Islet precursor cell (in vitro differentiated cells): ENCODE measurements at places on chromosomes 12 and 14.

- no peak for DNase-seq
Observed at GRCh38 chr12:79537675-79538074, 153.1 kb downstream of the PAWR start.

DNA sequence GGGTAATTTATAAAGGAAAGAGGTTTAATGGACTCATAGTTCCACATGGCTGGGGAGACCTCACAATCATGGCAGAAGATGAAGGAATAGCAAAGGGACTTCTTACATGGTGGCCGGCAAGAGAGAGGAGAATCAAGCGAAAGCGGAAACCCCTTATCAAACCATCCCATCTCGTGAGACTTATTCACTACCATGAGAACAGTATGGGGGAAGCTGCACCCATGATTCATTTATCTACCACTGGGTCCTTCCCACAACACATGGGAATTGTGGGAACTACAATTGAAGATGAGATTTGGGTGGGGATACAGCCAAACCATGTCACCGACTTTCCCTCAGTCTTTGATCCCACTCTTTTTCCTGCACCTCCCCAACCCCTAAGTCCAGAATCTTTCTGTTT lies 12.6 kb upstream of the CTDSP2 start:
- DNase-seq = no peak

DNA sequence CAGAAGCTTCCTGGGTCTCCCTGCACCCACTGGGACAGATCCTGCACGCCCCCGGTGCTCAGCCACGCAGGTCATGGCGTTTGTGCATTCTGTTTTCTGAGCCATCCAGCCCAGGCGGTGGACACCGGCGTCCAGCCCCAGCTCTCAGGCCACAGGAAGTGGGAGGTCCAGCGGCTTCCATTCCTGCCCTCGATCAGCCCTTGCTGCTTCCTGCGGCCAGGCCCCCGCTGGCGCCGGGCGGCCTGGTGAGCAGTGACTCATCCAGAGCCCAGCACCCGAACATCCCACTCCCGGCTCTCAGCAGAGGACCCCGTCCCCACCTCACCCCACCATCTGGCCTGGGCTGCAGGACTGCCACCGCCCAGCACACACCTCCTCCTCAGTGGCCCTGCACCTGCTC lies 18.0 kb upstream of the NUDT14 start:
- DNase-seq = no peak

- no peak for DNase-seq
Observed at GRCh38 chr12:132547205-132547740, 57.3 kb downstream of the FBRSL1 start.

DNA sequence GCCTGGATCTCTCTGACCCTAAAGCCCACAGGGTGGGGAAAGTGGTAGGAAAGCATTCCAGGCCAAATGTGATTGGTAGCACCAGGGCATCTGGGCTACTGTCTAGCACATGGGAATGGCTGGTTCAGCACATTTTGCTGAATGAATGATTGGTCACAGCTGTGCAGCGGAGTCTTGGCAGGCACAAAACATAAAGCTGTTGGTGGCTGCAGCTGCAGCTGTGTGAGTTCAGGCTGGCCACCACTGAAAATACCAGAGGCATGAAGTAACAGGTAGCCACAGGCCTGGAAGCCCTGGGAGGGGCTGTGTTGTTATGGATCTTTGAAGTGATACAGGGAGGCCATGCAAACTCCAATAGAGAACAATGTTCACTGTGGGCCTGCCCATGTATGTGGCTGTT lies 72.7 kb downstream of the MYRFL start:
- peak; percentile 99 for DNase-seq

DNA sequence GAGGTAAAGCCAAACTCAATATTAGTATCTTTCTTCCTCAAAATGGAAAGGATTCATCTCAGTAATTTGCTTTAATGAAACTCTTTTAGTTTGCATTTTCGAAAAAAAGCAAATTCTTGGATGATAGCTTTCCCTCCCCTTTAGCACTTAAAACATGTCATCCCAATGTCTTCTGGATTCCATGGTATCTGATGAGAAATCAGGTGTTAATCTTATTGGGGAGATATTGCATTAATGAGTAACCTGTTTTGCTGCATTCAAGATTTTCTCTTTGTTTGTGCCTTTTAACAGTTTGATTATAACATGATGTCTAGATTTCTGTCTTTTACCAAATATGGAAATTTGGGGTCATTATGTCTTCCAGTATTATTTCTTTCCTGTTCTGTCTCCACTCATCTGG lies 405.1 kb upstream of the FOXG1 start:
- DNase-seq = no peak

GRCh38 chr14:23284654-23285529 lies 1.0 kb downstream of the HOMEZ start:
- DNase-seq = no peak

- DNase-seq = peak; percentile 80
Observed at GRCh38 chr12:112855375-112855774, 51.4 kb upstream of the OAS1 start.

- no peak for DNase-seq
Observed at GRCh38 chr12:46402451-46402850, 29.9 kb upstream of the SLC38A2 start.

GRCh38 chr14:103762036-103762435 lies 46.4 kb downstream of the ZFYVE21 start:
- no peak for DNase-seq

DNA sequence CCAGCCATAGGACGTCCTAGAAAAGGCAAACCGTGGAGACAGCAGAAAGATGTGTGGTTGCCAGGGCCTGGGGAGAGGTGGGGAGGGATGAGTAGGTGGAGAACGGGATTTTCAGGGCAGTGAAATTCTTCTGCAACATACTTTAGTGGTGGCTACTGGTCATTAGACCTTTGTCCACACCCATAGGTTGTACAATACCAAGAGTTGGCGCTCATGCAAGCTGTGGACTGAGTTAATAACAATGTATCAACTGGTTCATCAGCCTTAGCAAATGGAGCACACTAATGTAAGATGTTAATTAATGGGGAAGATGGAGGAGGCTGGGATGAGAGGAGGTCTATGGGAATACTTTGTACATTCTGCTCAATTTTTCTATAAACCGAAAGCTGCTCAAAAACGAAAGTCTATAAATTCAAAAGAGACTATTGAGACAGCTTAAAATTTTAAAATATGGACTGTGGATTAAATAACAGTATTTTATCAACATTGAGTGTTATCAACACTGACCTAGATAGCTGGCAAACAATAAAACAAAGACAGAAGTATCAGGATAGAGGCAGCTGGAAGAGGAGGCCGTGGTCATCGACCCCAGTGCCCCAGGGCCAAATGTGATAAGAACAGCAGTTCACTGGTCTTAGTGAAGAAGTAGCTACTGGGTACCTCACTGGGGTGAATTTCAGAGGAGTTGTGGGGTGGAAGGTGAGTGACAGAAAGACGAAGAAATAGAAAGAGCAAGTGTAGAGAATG lies 90.9 kb downstream of the SYNE3 start:
- DNase-seq = no peak

GRCh38 chr12:98736352-98737321 lies 91.5 kb downstream of the APAF1 start:
- DNase-seq = no peak

DNA sequence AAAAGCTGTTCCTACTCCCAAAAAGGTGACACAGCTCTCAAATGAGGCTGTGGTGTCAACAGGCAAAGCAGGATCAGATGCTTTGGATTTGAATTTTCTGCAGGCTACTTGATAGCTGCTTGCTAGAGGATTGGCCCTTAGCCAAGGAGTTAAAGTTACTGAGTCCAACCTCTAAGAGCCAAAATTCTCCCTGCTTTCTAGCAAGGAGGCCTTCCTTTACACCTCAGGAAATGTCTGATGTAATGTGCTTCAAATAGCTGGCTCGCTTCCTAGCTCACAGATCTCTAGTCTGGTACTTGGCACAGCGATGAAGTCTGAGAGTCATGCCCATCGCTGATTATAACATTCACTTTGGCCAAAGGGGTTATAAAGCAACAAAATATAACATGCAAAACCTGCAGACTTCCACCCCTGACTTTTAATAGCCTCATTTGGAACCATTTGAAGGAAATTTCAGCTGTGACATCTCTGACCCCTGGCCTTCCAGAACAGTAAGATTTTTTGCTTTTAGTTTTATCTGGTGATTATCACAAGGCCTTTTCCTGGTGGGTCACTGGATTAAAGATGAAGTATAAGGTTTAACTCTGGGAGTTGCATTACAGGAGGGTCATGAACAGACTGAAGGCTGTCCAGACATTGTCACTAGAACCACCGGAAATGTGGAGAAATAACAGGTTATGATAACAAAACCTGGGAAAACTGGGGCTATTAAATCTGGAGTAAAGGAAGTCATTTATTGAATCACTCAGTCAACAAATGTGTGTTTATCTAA lies 189.7 kb downstream of the EPS8 start:
- DNase-seq = no peak

- DNase-seq = no peak
Observed at GRCh38 chr12:101740566-101740965, 1.3 kb upstream of the SYCP3 start.

- no peak for DNase-seq
Observed at GRCh38 chr12:63821781-63822251, 22.7 kb upstream of the SRGAP1 start.

DNA sequence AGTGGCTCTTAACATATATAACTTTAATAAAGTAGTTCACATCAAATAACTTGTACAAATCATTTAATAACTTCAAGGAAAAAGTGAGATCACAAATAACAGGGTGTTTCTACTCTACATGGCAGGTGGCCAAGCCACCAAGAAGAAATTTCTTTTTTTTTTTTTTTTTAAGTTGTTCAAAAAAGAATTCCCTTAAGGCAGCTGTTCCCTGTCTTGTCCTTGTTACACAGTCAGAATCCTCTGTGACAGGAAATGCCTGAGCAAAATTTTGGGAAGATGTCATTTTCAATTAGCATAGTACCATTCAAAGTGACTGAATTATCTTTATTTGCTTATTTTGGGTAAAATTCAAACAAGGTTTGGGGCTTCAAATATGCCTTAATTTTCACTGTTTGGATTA lies 79.4 kb downstream of the LIN7A start:
- DNase-seq = no peak

GRCh38 chr14:24206260-24207103 lies 986 bp downstream of the TSSK4 start:
- no peak for DNase-seq

- no peak for DNase-seq
Observed at GRCh38 chr12:117825827-117826226, 143.0 kb downstream of the KSR2 start.

GRCh38 chr14:62710811-62711210 lies 334.4 kb downstream of the KCNH5 start:
- no peak for DNase-seq

DNA sequence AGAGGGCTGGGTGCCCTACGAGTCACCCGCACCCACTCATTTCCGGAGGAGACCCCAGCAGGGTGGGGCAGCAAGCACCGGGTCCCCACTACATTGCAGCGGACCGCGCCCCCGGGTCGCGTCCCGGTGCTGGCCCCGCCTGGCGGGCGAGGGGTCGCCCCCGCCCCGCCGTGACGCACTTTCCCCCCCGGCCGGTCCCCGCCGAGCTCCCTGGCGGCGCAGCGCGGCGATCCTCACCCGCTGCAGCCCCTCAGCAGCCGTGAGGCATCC lies 106.1 kb downstream of the PRICKLE1 start:
- no peak for DNase-seq

GRCh38 chr12:93184672-93185368 lies 192.9 kb upstream of the NUDT4 start:
- peak; percentile 43 for DNase-seq

DNA sequence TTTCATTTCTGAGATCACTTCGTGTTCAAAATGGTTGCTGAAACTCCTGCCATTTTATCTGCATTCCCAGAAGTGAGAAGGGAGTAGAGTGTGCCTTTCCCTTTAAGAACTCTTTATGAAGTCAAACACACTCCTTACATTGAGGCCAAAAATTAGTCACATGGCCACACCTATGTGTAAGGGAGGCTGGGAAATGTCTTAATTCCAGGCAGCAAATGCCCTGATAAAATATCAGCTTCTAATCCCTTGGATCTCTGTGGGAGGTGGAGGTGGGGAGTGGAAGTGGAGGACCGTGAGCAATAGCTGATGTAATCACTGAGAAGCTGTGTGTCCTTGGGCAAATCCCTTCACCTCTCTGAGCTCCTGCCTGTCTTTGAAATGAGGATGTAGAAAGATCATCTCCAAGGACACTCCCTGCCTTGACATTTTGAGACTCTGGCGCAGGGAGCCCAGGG lies 22.7 kb upstream of the ANKRD9 start:
- no peak for DNase-seq

- DNase-seq = no peak
Observed at GRCh38 chr14:78130356-78130755, 39.8 kb upstream of the NRXN3 start.

- no peak for DNase-seq
Observed at GRCh38 chr12:46459861-46460545, 87.4 kb upstream of the SLC38A2 start.

DNA sequence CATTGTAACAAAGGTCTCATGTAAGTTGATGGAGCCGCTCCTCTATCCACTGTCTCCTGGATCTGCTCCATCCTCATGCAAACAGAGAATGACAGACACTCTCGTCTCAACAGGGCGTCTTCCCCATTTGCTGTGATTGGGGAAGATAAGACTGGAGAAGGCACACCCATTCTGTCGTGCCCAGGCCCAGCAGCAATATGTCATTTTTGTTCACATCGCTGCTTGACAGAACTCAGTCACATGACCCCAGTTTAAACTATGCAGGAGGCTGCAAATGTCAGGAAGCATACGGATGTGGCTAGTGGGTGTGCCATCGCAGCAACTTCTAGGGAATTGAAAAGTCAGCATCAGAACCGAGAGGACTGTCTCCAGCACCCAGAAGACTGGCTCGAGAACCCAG lies 290.5 kb downstream of the TMEM132D start:
- DNase-seq = no peak

GRCh38 chr12:48037267-48037915 lies 33.1 kb upstream of the COL2A1 start:
- peak; percentile 99 for DNase-seq

GRCh38 chr14:105430042-105430441 lies 10.4 kb downstream of the MTA1 start:
- no peak for DNase-seq

GRCh38 chr12:6459004-6459337 lies 7.1 kb downstream of the TAPBPL start:
- no peak for DNase-seq

GRCh38 chr12:131281016-131281415 lies 327.3 kb downstream of the ADGRD1 start:
- DNase-seq = no peak

DNA sequence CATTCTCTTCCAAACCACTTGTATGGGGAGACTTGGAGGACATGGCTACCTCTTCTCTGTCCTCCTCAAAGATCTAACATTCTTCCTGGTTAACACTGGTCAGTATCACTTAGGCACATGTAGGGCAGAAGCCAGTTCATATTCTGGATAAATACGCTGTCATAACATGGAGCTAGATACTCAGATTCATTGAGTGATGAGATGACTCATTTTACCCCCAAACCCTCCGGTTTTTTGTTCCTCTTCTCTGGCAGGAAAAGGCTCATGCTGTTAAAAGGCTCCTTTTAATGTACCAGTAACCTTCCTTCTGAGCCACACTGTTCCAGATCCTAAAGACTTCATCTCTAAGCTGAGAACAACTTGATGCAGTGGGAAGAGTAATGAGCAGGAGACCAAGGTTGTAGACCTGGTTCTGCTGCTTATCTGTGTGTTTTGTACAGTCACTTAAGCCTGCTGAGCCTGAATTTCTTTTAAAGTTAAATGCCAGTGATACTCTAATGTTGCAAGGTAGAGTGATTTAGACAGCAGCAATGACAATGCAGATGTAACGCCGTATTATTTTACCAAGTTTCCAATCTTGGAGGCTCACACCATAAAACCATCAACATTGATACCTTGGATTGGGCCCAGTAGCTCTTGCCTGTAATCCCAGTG lies 57.3 kb upstream of the ELK3 start:
- DNase-seq = no peak
